OCI-LY7 (cell line): ENCODE measurements at places on chromosomes 11 and 22.

DNA sequence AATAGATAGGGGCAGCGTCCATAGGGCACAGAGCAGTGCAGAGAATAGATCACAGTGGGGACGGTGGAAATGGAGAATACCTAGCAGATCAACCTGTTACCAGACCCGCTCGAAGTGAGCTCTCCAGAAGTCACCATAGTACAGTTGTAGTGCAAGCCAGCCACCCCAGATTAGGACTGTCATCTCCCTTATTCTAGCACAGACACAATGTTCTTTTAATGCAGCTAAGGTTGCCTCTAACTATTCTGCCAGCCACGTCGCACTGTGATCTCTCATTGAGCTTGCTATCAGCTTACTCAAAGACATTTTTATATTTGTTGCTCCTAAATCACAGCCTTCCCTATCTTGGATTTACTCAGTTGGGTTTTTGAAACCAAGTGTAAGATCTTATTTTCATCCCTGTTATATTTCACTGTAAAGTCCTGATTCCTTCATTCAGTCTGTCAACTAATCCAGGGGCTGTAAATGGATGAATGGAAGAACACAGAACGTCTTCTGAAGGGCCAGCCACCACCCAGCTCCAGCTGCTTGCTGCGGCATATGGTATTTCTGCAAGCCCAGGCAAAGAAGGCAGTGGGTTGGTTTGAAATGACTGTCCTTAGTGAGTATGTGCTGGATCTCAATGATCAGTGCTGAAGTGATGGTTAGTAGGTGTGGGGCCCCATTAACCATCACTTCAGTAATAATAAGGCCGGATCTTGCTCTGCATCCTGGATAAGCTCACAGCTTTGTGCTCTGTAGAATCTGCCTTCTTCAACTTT is 3.4 kb downstream of the PARVA start:
- DNase-seq = no peak

DNA sequence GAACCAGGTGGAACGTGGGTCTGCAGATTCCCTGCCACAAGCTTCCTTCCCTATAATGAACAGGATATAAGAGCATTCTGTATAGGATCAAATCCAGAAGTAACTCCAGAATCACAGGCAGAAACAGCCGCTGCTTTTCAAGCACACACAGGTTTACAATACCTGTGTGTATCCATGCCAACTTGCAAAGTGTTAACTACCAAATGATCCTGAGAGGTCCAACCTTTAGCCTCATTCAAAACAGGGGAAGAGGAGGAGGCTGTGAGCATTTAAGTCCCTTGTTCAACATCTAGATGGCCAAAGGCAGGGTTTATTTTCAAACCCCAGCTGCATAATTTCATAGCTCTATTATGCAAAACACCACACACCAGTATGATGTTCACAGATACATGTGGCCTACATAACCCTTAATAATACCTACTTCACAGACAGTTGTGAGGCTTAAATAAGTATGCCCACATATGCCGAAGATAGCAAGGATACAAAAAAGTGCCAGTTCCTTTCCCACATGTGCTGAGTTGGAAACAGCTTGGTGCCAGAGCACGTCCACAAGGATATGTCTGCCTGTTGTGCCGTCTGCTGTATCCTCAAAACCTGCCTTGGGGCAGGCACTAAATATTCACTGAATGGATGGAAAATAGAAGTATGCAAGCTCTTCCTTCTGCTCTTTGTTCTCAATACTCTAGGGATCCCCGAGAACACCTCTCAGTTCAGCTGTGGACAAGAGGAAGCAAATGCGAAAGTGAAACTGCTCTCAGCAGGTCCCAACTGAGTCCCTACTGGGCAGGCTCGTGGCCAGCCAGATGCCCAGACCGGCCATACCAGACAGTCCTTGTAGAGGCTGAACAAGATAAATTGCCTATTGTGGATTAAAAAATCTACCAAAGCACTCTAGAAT is 66.8 kb downstream of the LARGE1 start:
- peak; percentile 91 for DNase-seq

DNA sequence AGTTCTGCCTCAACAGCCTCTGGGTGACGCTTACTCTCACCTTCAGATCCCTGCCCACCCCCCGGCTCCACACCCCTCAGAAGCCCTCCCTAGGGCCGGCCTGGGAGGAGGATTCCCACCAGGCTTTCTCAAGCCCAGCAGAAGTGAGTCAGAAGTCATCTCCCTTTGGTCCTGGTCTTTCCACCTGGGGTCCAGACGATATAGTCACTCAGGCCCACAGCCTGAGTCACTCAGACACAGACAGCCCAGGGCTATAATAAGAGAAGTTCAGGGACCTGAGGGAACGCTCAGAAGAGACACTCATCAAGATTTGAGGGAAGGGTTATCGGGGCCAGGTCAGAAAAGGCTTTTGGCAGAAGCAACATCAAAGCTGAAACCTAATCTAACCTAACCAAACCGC is 127.1 kb downstream of the SPATA19 start:
- no peak for DNase-seq

DNA sequence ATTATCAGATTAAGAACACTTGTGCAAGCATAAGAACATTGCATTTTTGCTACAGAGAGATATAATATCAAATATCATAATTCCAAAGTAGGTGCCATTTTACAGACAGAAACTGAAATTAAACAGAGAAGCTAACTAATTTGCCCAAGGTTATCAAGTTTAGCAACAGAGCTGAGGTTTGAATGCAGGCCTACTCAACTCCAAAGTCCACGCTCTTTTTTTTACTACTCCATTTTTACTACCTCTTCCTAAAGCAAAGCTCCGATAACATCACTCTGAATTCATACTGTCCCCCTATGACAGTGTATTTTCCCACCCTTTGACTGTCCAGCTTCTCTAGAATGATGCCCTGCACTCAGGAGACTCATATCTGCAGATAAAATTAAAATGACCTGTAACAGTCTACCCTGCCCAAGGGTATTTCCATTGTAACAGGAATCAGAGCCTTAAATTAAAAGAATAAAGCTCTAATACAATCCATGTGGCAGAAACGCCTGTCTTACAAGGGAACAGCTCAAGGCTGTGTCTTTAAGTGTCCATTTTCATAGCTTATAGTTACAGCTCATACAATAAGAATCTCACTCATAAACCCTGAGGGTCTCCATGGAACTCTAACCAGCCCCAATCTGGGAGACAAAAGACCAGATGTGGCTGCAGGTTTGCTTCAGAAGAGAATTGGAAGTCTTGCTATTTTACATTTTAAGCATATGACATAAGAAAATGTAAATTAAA is 36.8 kb downstream of the ALG9 start:
- no peak for DNase-seq

- no peak for DNase-seq
These were observed 750.5 kb downstream of the LUZP2 start for GRCh38 chr11:25247336-25247735.

GRCh38 chr11:119486016-119486415 is 63.0 kb upstream of the THY1 start:
- DNase-seq = no peak

DNA sequence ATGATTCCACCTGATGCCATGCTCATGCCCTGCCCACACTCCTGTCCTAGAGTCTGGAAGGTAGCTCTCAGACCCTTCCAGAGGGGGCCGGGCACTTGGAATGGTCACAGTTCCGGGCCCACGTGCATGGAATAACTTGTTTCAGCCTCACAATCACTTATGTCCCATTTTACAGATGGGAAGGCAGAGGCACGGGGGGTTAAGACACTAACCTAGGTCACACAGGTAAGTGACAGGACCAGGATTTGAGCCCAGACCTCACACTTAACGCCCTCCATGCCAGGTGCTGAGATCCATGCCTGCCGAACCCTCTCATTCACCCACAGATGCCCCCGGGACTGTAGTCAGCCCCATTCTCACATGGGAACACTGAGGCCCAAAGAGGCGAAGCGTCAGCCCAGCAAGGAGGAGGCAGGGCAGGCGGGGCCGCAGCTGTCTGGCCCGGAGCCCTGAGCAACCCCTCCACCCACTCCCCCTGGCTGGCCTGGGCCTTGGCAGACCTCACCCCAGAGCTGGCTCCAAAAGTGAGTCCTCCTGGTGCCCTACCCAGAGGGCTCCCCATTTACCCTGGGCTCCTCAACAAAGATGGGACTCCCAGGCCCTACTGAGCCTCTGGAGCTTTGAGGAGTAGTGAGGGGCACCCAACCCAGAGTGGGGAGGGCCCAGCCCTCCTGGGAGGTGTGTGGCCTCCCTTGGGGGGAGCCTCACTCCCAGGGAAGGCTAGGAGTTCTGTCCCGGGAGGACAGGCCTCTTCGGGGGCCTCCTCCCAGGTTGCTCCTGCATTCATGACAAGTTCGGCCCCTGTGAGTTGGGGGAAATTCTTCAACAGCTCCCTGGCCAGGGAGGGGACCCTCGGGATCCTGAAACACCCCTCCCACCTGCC is 2.4 kb upstream of the ALDH3B1 start:
- DNase-seq = no peak

DNA sequence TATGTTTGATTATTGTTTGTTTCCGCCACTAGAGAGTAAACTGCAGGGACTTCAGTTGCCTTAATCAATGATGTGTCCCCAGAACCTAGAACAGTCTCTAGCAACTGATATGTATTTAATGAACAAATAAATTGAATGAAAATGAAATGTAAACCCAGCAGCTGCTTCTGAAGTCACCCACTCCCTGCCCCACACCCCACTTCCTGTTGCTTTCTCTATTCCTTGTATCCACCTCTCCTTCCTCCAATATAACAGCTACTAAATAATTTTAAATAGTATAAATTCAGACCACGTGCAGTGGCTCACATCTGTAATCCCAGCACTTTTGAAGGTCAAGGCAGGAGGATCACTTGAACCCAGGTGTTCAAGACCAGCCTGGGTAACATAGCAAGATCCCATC is 15.8 kb downstream of the MYH9 start:
- no peak for DNase-seq

DNA sequence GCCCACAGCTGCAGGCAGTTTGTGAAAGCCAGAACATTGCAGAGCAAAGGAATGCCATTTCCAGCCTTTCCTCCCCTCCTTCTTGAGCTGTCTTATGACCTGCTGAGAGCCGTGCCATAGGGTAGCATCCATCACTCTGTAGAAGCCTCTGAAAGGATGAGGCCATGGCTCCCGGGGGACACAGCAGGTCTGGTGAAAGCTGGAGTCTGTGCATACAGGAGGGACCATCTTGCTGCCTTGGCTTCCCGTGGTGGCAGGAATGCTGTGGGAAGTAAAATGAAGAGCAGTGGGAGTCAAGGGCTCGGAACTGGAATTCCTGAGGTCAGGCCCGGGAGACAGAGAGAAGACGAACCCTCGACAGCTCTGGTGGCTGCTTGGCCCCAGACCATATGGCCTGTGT is 30.9 kb downstream of the ANO1 start:
- no peak for DNase-seq

DNA sequence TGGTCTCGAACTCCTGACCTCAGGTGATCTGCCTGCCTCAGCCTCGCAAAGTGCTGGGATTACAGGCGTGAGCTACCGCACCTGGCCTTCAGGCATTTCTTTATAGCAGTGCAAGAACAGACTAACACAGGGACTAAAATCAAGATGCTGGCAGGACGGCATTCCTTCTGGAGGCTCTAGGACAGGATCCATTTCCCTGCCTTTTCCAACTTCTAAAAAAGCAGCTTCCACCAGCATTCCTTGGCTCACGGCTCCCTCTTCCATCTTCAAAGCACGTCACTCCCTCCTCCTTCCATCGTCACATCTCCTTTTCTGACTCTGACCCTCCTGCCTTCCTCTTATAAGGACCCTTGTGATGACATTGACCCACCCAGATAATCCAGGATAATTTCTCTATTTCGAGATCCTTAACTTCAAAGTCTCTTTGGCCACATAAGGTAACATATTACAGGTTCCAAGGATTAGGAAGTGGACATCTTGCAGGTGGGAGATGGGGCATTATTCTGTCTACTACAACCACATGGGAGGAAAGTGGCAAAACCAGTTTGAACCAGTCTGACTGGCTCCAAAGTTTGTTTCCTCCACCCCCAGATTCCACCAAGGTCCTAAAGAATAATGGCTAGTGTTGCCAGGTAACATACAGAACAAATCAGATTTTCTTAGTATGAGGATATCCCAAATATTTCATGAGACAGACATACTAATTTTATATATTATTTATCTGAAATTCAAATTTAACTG is 172.5 kb downstream of the MN1 start:
- DNase-seq = no peak

- DNase-seq = no peak
These were observed 47.8 kb downstream of the NTM start for GRCh38 chr11:131418189-131418588.

- DNase-seq = no peak
These were observed 82.6 kb downstream of the MN1 start for GRCh38 chr22:27719036-27719347.

- DNase-seq = peak; percentile 54
These were observed 29.0 kb upstream of the NAP1L4 start for GRCh38 chr11:3021125-3021524.

GRCh38 chr11:111260811-111261210 is 15.3 kb downstream of the POU2AF2 start:
- no peak for DNase-seq
